Brain microvascular endothelial cell (primary cell): ENCODE measurements at places on chromosomes 5 and 9.

DNA sequence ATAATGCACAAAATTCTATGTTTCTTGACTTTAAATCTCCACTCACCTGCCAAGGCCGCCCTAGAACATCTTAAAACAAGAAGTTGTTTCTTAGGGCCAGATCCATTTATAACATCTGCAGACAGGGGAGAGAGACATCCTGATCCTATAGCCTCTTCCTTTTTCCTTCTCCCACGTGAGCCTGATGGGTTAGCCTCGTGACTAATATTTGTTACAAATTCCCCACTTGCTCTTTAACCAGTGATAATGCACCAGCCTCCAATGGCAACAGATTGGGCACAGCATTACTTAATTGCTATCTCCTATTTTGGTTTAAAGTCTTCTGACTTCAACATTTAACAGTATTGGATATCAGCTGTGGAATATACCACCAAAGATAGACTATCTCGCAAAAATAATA lies 196.5 kb downstream of the GADD45G start:
- no peak for DNase-seq

DNA sequence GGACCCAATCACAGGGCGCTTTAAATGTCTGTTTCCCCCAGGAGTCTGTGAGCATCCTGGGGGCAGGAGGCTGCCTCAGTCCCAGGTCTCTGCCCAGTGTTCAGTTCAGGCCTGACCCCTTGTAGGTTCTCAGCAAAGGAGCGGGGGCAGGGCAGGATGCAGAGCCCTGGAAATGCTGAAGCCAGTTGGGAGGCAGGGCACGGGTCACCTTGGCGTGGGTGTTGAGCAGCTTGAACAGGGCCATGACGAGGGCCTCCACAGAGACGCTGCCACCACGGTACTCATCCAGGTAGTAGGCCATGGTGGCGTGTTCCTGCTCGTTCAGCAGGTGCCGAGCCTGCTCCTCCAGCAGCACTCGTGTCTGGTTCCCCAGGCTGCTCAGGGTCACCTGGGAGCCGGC lies 36.3 kb upstream of the AKNA start:
- no peak for DNase-seq

GRCh38 chr9:133861086-133861485 lies 122.9 kb upstream of the SARDH start:
- DNase-seq: no peak

- DNase-seq: peak; percentile 12
Measured at GRCh38 chr5:132704875-132705274, 31.1 kb downstream of the IL4 start.

- no peak for DNase-seq
Measured at GRCh38 chr5:15932066-15932465, 247.5 kb downstream of the MARCHF11 start.

DNA sequence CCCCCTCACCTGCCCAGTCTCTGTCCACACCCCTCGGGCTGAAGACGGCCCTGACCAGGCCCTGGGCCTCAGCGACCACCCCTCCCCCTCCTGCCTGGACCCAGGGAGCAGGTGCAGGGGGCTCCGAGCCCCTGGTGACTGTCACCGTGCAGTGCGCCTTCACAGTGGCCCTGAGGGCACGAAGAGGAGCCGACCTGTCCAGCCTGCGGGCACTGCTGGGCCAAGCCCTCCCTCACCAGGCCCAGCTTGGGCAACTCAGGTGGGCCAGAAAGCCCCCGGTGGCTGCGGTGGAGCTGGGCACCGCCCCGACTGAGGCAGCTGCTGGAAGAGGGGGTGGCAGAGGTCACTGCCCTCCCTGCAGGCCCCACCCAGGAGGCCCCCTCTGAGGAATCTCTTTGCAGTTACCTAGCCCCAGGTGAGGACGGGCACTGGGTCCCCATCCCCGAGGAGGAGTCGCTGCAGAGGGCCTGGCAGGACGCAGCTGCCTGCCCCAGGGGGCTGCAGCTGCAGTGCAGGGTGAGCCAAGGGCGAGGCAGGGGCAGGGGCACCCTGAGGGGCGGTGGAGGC lies 7.7 kb downstream of the ENTPD8 start:
- no peak for DNase-seq

GRCh38 chr9:113436728-113437515 lies 26.4 kb downstream of the C9orf43 start:
- peak; percentile 12 for DNase-seq

DNA sequence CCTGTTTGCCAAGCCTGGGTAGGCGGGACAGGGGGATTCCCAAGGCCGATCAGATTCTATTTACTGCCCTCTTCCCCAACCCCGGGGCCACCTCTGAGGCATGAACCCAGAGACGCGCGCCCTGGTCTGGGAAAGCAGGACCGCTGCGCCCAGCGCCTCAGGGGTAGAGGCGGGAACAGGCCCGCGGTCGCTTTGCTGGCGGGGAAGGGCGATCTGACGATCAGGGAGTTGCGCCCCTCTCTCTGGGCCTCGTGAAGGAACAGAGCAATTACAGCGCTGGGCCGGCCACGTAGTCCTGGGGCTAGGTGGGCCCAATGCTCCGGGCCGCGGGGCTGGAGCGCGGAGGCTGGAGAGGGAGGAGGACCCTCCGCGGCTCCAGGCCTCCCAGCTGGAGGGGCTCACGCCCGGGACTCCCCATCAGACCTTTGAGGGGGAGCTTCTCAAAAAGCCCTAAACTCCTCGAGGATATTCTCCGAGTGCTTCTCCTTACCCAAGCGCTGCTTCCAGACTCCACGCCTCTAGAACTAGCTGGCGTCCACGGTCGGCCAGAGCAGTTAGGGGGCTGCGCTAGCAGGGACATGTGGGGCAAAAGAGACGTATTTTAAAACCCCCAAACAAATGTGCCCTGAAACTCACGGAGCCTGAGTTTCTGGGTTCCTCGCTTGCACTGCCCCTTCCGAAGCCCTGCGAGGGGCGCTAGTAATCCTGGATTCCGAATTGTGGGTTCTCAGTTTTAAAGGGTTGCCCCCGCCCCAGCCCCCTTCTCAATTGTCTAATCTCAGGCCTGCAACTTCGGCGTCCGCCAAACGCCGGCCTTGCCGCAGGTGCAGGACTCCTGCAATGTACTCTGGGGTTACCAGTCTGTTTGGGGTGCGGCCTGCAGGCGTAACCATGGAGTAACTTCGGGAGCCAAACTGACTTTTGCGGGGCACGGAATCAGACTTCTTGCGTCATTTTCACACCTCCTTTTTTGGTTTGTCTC lies 57.6 kb downstream of the TMEM174 start:
- no peak for DNase-seq
